Chondrocyte (in vitro differentiated cells): ENCODE measurements at places on chromosomes 16 and 17. TPM values are rescaled to one million over a fixed set of nuclear protein-coding genes. Genes with fewer than 3 reads are reported as not detected.

KCNJ2 gene
- total RNA-seq = 0.07 TPM in 1 of 3 replicates, not detected in the others

HSD17B1 gene
- 1.4 to 2.6 TPM (median 1.4 TPM) in 3 replicates for total RNA-seq

NCBP3 gene
- 31.3 to 34.8 TPM (median 33.7 TPM) in 3 replicates for total RNA-seq

SSTR5 gene
- not detected in 3 replicates for total RNA-seq

ATP2A3 gene
- 0.53 to 1.7 TPM (median 1.5 TPM) in 3 replicates for total RNA-seq

CMTM2 gene
- total RNA-seq = not detected in 3 replicates

ZACN gene
- total RNA-seq = not detected in 3 replicates
